ENCODE measurements at places on chromosomes 1 and 21. TPM values are rescaled to one million over a fixed set of nuclear protein-coding genes. Genes with fewer than 3 reads are reported as not detected.

DNA sequence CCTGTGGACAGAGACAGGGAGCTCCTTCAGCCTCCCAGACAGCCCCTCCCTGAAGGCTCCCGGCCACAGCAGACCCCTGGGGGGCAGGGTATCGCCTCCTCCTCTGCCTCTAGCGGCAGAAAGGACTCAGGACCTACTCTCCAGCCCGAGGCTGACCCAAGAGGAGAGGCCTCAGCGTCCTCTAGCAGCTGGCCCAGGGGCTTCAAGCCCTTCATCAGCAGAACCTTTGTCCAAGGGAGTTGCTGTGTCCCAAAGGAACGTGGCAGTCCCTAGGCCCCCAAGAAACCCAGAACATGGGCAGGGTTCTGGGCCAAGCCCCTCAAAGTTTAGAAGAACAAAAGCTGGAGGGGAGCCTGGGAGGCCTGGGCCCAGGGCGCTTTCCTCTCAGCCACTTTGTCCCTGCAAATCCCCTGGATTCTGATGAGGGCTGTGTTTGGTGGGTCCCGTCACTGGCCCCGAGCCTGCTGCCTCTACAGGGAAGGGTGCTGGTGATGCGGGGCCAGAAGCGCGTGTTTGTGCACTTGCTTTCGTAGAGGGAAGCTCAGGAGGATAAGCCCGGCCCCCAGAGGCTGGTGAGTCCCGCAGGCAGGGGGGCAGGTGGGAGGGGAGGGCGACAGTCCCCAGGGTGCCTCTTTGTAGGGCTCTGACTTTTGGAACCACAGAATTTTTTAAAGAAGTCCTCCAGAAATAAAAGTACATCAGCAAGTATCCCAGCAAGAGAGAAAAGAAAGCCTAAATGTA is 13.3 kb downstream of the ITGB2 start:
- no peaks in the 10 kb centered on the region for H3K27me3 ChIP-seq
- H3K36me3 ChIP-seq, result peaks cover 5% of the 10 kb centered on the region
- DNase-seq, result peak; percentile 50
- peaks cover 43% of the 10 kb centered on the region for H3K4me1 ChIP-seq
- no peak overlapping the region for H3K4me3 ChIP-seq
- peak overlapping the region; percentile 11 for H3K27ac ChIP-seq

DNA sequence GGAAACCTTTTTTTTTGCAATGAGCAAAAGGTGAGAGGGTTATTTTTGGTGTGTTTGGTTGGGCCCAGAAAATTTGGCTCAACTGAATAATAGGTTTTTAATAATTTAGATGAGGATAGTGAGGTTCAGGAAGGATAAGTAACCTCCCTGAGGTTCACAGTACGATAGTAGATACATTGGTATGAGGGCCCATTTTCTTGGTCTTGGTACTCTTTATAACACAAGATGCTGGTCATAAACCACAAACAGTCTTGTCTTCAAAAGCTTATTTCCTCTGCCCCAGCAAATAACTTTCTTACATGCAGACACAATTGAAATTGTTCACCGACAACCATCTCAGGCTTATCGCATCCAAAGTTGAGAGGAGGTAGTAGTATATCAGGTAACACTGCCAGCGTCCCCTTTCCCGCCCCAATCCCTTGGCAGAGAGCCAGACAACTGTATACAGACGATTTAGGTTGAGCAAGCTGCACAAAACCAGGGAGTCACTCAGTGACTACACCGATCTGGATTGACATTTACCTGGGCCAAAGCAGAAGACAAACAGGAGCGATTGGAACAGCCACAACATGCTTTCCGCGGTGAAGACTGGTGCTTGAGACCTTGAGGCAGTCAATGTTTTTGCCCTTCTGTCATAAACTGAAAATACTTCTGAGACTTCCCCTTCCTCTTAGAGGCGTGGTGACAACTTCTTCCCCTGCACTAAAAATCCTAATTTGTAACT is at the start of gene SLAMF6:
SLAMF6 (minus strand) TSS at position 634 of the 724 bp plus-strand sequence; CDS start at position 571, 63 bp downstream.
- no peaks in the 10 kb centered on the region for H3K27me3 ChIP-seq
- H3K36me3 ChIP-seq, result peaks cover 12% of the 10 kb centered on the region
- peak within 1 kb of the TSS; percentile 91 for H3K27ac ChIP-seq
- H3K4me3 ChIP-seq, result peak within 1 kb of the TSS; percentile 55
- DNase-seq, result peak; percentile 69
- H3K4me1 ChIP-seq, result peaks cover 41% of the 10 kb centered on the region

GRCh38 chr1:218765753-218766152 is 407.9 kb upstream of the LYPLAL1 start:
- no peaks in the 10 kb centered on the region for H3K27me3 ChIP-seq
- no peak overlapping the region for H3K4me3 ChIP-seq
- H3K4me1 ChIP-seq, result no peaks in the 10 kb centered on the region
- no peak for DNase-seq

- no peaks in the 10 kb centered on the region for H3K36me3 ChIP-seq
- DNase-seq, result no peak
Measured at GRCh38 chr1:169086603-169087455, 19.7 kb upstream of the ATP1B1 start.

DNA sequence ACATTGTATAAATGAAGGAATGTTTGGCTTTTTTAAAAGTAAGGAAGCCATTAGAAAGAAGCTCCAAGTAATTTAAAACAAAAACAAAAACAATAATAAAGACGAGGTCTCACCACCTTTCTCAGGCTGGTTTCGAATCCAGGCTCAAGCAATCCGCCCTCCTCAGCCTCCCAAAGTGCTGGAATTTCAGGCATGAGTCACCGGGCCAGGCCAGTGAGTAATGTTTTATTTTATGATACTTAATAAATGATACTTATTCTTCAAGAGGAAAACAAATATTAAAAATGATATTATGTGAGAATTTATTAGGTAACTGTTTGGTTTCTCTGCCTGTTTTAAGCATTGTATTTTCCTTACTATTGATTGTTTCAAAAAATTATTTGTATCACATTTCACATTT is 201.4 kb upstream of the BRINP3 start:
- no peaks in the 10 kb centered on the region for H3K27me3 ChIP-seq
- DNase-seq, result no peak
- H3K27ac ChIP-seq, result no peak overlapping the region
- H3K4me1 ChIP-seq, result no peaks in the 10 kb centered on the region
- H3K4me3 ChIP-seq, result no peak overlapping the region
- H3K36me3 ChIP-seq, result no peaks in the 10 kb centered on the region

- H3K36me3 ChIP-seq, result no peaks in the 10 kb centered on the region
- H3K27me3 ChIP-seq, result no peaks in the 10 kb centered on the region
- no peak overlapping the region for H3K27ac ChIP-seq
- peaks cover 2% of the 10 kb centered on the region for H3K4me1 ChIP-seq
- peak; percentile 70 for DNase-seq
Measured at GRCh38 chr21:34029743-34030528, 43.4 kb upstream of the MRPS6 start.

GRCh38 chr1:74502432-74502831 is 10.0 kb downstream of the LRRC53 start:
- no peak for DNase-seq
- no peaks in the 10 kb centered on the region for H3K27me3 ChIP-seq
- H3K4me1 ChIP-seq, result no peaks in the 10 kb centered on the region

GRCh38 chr1:30801771-30802198 is 44.2 kb upstream of the LAPTM5 start:
- H3K27me3 ChIP-seq, result peaks cover 20% of the 10 kb centered on the region
- H3K4me1 ChIP-seq, result peaks cover 13% of the 10 kb centered on the region
- no peak overlapping the region for H3K27ac ChIP-seq
- no peak overlapping the region for H3K4me3 ChIP-seq
- peak; percentile 82 for DNase-seq

DNA sequence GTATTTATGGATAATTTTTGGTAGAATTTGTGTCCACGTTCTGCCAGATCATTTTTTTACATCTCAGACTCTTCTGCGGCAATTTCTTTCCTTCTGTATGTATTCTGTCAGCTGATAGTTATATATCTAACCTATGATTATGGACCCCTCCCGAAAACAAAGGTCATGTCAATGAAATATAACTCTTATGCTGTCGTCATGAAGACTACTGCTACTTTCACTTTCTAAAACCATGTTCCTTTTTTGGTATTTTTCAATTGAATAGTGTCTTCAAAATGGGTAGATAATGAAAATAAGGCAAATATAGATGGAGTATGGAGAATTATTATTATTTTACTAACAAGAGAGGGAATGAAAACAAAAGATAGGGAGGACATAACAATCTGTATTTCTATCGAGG is 3.2 kb downstream of the ANGPTL1 start:
- H3K36me3 ChIP-seq, result peaks cover 63% of the 10 kb centered on the region
- peak overlapping the region; percentile 21 for H3K27ac ChIP-seq
- no peaks in the 10 kb centered on the region for H3K27me3 ChIP-seq
- H3K4me1 ChIP-seq, result peaks cover 19% of the 10 kb centered on the region
- no peak overlapping the region for H3K4me3 ChIP-seq
- peak; percentile 51 for DNase-seq

GRCh38 chr1:14296795-14297194 is 301.7 kb upstream of the KAZN start:
- H3K4me3 ChIP-seq, result no peak overlapping the region
- DNase-seq, result no peak
- no peaks in the 10 kb centered on the region for H3K27me3 ChIP-seq
- no peak overlapping the region for H3K27ac ChIP-seq
- H3K4me1 ChIP-seq, result no peaks in the 10 kb centered on the region

DNA sequence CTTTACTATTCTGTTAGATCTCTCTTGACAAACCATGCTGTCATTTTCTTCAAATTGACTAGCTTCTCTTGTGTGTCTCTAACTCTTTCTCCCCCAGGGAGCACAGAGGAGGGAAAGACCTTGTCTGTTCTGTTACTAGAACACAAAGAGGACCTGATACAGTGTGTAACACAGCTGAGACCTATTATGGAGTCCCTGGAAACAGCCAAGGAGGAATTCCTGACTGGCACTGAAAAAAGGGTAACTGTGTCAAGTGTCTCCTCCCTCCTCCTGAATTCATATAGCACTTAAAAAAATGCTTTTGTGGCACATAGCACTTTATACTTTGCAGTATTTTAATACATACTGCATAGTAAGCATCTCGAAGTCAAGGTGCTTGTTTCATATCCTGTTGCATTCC is 50.6 kb downstream of the ZBTB40 start:
- H3K27me3 ChIP-seq, result no peaks in the 10 kb centered on the region
- no peak overlapping the region for H3K27ac ChIP-seq
- no peaks in the 10 kb centered on the region for H3K36me3 ChIP-seq
- DNase-seq, result no peak
- no peak overlapping the region for H3K4me3 ChIP-seq

DNA sequence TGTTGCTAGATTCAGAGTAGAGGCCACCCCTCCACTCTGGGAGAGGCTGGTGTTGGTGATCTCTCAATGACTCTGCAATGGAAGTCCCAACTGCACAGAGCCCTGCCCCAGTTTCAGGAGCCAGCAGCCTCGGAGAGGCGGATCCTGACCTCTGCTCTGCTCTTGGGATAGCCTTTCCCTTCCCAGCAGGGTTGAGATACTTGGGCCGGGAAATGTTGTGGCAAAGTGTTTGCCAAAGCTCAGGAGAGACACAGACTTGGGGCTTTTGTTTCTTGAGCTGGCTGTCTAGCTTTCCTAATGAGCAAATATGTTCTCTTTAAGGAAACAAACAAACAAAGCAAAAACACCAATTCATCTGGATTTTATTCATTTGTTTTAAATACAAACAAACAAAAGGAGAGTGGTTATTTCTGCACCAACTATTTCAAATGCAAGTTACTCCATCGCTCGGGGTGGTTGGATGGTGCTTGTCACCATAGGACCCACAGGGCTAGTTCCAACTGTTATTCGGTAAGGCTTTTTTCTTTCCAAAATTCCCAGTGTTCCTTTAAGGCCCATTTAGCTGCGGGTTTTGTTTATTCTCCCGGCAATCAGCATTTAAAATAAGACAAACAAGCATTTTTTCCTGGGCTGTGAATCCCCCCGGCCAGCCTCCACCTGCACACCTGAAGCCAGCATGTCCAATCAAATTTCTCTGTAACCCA is 193.9 kb upstream of the LMO4 start:
- peaks cover 6% of the 10 kb centered on the region for H3K4me1 ChIP-seq
- DNase-seq, result no peak
- H3K36me3 ChIP-seq, result no peaks in the 10 kb centered on the region
- H3K27me3 ChIP-seq, result no peaks in the 10 kb centered on the region

- no peak overlapping the region for H3K4me3 ChIP-seq
- no peak overlapping the region for H3K27ac ChIP-seq
- H3K36me3 ChIP-seq, result no peaks in the 10 kb centered on the region
Measured at GRCh38 chr1:75353051-75353450, 218.9 kb downstream of the LHX8 start.

- H3K36me3 ChIP-seq, result no peaks in the 10 kb centered on the region
- H3K4me3 ChIP-seq, result no peak overlapping the region
- no peak overlapping the region for H3K27ac ChIP-seq
Measured at GRCh38 chr1:4169991-4170390, 269.9 kb upstream of the C1orf174 start.

DNA sequence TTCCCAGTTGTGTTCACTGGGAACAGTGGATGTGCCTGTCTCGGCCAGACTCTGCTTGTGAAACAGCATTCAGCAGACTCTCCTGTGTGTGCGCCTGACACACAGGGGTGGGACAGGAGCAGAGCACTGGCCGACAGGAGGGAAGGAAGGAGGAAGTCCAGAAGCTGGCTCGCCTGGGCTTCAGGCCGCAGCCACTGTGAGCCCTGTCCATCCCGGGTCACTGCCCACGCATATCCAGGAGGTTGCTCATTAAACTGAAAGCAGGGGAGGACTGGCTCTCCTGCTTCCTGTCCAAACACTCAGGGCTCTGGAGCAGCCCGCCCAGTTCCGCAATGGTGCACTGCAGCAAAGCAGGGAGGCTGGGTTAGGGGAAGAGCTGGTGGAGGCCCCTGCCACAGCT is 218.7 kb upstream of the VAMP3 start:
- no peaks in the 10 kb centered on the region for H3K27me3 ChIP-seq
- H3K27ac ChIP-seq, result no peak overlapping the region
- H3K4me1 ChIP-seq, result no peaks in the 10 kb centered on the region
- no peaks in the 10 kb centered on the region for H3K36me3 ChIP-seq
- no peak for DNase-seq
- H3K4me3 ChIP-seq, result no peak overlapping the region

DNA sequence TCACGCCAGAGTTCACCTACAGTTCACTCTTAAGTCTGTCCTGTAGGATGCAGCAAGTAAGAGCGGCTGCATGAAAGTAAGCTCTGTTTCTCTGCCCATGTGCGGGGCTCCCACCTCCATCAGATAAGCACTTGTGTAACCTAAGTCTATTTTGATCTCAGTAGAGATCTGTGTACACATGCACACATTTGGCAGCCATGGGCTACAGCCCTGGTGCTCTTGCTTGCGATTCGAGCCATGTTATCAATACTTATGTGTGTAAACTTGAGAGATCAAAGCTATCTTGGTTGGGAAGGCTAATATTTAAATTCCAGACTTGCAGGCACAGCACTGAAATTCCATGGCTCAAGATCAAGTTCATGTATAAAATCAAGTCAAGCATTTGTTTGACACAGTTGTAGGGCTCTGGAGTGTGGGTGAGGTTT is 244.7 kb upstream of the FGGY start:
- no peak overlapping the region for H3K27ac ChIP-seq
- no peaks in the 10 kb centered on the region for H3K27me3 ChIP-seq
- DNase-seq, result no peak
- H3K4me1 ChIP-seq, result peaks cover 2% of the 10 kb centered on the region
- no peaks in the 10 kb centered on the region for H3K36me3 ChIP-seq
- no peak overlapping the region for H3K4me3 ChIP-seq

The SMPDL3B gene
- not detected for polyA plus RNA-seq

The RAB42 gene
- polyA plus RNA-seq, result not detected

The CRYAA gene
- polyA plus RNA-seq, result not detected

The DNAJC28 gene
- polyA plus RNA-seq, result 0.30 TPM

The RCAN1 gene
- 0.91 TPM for polyA plus RNA-seq

The PI4KB gene
- 138 TPM for polyA plus RNA-seq

The RBM8A gene
- polyA plus RNA-seq, result 169 TPM

The FCRL5 gene
- 80.1 TPM for polyA plus RNA-seq

The C1QA gene
- 0.16 TPM for polyA plus RNA-seq

The REN gene
- polyA plus RNA-seq, result not detected

All from B cell (primary cell).